Thyroid gland (tissue), 4 donors: ENCODE measurements at places on chromosomes 12 and 14. TPM values are rescaled to one million over a fixed set of nuclear protein-coding genes. Genes with fewer than 3 reads are reported as not detected.

CLEC4E gene
- 10.5 TPM for total RNA-seq

DNA sequence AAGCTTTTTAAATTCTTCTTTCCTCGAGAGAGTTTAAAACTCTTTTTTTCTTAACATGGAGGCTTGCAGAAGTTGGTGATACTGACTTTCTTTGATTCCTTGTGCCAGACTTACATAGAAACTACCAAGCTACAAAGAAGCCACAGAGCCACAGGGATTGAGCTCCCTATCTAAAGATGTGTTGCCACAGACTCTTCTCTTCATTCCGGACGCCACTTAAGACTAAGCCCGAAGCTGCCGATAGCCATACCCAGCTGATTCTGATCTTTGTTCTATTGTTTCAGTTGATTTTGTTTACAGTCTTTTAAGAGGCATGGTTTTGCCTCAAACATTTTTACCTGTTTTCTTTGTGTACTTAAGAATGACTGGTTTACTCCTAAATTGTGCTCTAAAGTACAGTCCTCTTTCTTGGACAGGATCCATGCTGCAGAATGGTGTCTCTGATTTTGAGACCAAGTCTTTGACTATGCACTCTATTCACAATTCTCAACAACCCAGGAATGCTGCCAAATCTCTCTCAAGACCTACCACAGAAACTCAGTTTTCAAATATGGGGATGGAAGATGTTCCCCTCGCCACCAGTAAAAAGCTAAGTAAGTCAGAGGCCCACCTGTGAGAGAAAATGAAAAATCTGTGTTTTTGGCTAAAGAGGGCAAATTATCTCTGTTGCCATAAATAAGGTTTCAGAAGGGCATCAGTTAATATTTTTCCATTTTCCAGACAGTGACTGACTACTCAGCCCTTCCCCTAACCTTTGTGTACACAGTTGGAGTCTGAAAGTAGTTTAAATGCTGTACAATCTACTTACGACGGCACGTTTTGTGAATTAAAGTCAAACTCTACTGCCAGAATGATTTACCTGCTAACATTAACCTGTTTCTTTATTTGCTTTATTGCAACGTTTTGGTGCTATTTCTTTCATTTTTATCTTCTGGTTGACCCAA is 42.1 kb upstream of the KCNH3 start:
- H3K36me3 ChIP-seq = no peaks in the 10 kb centered on the region
- H3K27ac ChIP-seq = no peak overlapping the region
- H3K4me3 ChIP-seq = no peak overlapping the region
- H3K4me1 ChIP-seq = peaks cover 10% of the 10 kb centered on the region

DNA sequence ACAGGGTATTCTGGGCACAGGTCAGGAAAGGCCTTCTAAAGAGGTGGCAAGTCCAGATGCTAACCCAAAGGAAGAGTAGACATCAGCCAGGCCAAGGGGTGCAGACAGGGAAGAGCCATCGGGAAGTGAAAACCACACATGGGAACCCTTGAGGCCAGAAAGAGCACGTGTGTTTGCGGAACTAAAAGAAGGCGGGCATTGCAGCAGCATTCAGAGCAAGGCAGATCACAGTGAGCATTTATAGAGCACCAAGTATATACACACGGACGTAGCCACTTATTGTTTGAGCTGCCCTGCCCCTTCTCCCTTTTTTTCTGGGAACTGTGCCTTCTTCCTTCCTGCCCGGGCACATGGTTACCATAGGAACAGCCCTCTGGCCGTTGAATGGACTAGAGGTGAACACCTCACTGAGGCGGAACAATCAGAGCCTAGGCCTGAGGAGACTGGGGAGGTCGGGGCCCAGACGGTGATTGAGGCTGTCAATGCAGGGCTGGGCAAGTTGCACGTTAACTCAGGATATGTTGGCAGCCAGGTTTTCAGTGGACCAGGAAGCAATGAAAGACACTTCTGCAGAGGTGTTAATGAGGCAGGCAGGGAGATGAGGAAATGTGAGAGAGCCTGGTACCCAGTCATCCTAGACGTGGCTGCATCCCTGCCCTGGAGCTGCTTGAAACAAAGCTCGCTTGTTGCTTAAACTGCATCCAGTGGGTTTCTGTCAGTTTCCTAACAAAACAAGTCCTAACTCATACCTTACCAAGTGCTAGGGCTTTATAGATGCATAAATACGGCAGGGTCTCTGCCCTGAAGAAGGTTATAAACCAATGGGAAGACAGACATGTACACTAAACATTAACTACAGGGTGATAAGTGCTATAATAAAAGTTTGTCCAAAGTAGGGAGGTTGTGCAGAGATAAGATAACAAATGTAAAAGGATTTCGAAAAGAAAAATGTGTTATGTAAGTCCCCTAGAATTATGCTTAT is 34.2 kb downstream of the MOAP1 start:
- no peaks in the 10 kb centered on the region for H3K27me3 ChIP-seq
- no peaks in the 10 kb centered on the region for H3K36me3 ChIP-seq
- no peak overlapping the region for H3K4me3 ChIP-seq
- H3K27ac ChIP-seq = no peak overlapping the region

PTPRB gene
- total RNA-seq = 32.2 TPM

- DNase-seq = no peak
- no peaks in the 10 kb centered on the region for H3K36me3 ChIP-seq
- no peaks in the 10 kb centered on the region for H3K27me3 ChIP-seq
- no peak overlapping the region for H3K4me3 ChIP-seq
Measured at GRCh38 chr12:82583756-82584155, 103.0 kb upstream of the TMTC2 start.

TOMM20L gene
- total RNA-seq = not detected

DNA sequence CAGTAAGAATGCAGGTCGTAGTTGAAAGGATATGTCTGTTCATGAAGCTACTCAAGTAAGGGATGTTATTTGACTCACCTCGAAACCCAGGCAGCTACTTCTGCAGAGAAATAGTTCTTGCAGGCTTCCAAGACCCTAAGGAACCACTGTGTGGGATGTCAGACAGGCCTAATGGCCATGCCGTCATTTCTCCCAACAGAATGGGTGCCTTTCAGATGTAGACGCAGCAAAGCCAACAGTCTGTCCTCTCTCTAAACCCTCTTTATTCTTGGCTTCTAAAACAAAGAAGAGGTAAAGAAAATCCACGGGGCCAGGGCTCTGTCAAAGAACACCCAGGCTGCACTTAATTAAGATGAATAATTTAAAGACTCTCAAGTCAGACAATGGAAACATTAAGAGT is 19.0 kb upstream of the ACTN1 start:
- H3K36me3 ChIP-seq = no peaks in the 10 kb centered on the region
- no peak for DNase-seq
- no peak overlapping the region for H3K27ac ChIP-seq
- no peak overlapping the region for H3K4me3 ChIP-seq
- no peaks in the 10 kb centered on the region for H3K4me1 ChIP-seq

- H3K4me3 ChIP-seq = no peak overlapping the region
- peak overlapping the region; percentile 71 for H3K27ac ChIP-seq
- no peaks in the 10 kb centered on the region for H3K4me1 ChIP-seq
- H3K36me3 ChIP-seq = no peaks in the 10 kb centered on the region
- peak; percentile 66 for DNase-seq
Measured at GRCh38 chr12:124626971-124627411, 59.6 kb upstream of the NCOR2 start.

TMPRSS12 gene
- total RNA-seq = 0.45 TPM

- H3K27ac ChIP-seq = peak overlapping the region; percentile 19
- H3K36me3 ChIP-seq = no peaks in the 10 kb centered on the region
- H3K4me3 ChIP-seq = no peak overlapping the region
Measured at GRCh38 chr14:55451398-55451797, 11.0 kb upstream of the TBPL2 start.

DNA sequence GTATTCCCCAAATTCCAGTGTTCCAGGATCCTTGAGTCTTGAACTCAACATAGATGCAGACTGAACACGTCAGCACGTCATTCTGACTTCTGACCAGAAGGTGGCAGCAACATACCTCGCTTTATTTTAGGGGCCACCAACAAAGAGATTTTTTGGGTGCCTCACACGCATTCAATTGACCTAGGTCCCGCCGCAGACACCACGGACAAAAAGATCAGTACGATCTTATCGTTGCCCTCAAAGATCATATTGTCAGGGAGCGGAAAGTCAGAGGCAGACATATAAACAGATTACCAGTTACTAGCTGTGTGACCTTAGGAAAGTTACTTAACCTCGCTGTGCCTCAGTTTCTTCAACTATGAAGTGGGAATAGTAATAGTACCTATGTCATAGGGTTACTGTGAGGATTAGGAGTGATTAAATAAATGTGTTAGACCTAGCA is 6.5 kb upstream of the PRPH start:
- peak; percentile 48 for DNase-seq
- H3K27ac ChIP-seq = no peak overlapping the region
- H3K4me1 ChIP-seq = no peaks in the 10 kb centered on the region
- H3K27me3 ChIP-seq = no peaks in the 10 kb centered on the region

ITGB7 gene
- 3.2 TPM for total RNA-seq

DNA sequence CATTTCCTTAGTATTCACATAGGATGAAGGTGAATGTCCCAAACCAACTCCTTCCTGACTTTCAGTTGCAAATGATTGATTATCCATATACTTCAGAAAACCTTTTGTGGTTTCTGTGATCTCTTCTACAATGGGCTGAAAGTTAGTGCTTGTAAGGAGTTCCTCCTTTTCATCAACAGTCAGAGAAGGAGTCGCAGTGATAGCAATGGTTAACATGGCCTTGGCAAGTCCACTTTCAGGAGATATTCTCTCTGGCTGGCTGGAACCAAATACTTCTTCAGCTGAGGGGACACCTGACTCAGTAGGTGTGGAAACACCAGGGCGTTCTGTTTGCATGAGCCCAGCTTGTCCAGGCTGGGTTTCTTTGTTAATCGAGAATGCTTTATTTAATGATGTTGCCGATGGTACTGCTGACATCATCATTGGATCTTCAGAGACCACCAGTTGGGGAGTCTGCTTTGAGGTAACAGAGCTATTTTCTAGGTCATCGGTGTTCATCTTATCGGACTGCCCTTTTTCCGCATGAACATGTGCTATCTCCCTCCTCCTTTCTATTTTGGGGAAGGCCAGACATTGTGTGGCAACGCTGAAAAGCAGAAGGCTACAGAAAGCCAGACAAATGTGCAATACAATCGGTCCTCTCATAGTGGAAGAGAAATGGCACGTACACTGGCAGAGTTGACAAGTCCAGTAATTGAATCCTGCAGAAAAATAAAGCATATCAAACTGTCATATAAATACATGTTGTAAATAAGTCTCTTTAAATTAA is 13.1 kb downstream of the ARMH4 start:
- H3K27ac ChIP-seq = no peak overlapping the region
- H3K36me3 ChIP-seq = no peaks in the 10 kb centered on the region
- no peak for DNase-seq
- no peaks in the 10 kb centered on the region for H3K4me1 ChIP-seq
- H3K27me3 ChIP-seq = no peaks in the 10 kb centered on the region

DNA sequence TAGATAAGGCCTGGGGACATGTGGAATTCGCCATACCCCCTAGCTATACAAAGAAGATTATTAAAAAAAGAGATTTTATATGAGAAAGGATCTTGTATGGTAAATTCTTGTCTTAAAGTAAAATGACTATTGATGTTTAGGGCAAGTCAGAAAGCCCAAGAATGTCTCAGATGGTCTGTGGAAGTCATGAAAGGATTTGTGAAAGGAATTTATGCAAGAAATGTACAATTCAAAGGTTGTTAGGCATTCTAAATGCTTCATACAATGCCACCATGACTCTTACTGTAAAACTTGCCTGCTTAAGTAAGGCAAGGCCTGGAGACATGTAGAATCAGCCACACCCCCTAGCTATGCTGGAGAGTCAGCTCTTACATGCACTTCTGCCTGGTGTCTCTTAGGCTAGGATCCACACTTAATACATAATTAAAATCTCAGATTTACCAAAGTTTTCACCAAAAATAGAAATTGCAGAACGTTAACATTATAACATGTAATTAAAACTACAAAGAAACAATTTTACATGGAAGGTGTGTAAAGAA is 8.9 kb upstream of the ETNK1 start:
- no peaks in the 10 kb centered on the region for H3K4me1 ChIP-seq
- no peak overlapping the region for H3K4me3 ChIP-seq
- H3K27me3 ChIP-seq = no peaks in the 10 kb centered on the region
- H3K36me3 ChIP-seq = no peaks in the 10 kb centered on the region
- H3K27ac ChIP-seq = no peak overlapping the region

GRCh38 chr12:56333197-56333678 is 562 bp downstream of the PAN2 start:
- peak overlapping the region; percentile 96 for H3K27ac ChIP-seq
- H3K4me1 ChIP-seq = peaks cover 8% of the 10 kb centered on the region
- no peaks in the 10 kb centered on the region for H3K27me3 ChIP-seq
- no peaks in the 10 kb centered on the region for H3K36me3 ChIP-seq
- peak overlapping the region; percentile 76 for H3K4me3 ChIP-seq

DNA sequence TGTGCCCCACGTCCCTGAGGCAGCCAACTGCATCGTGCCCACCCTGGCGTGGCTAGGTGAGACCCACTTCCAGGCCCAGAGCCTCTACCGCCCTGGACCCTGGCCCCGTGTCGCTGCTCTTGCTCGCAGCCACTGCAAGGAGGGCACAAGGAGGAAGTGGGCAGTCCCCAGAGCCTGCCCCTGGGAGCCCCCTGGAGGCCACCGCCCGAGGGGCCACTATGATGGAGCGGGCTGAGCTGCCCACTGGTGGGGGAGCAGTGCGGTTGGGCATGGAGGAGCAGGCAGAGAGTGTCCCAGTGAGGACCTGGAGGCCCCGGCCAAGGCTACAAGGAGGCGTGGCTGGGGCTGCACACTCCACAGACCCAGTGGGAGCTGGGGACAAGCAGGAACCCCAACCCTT is 323.6 kb downstream of the PCNX1 start:
- no peaks in the 10 kb centered on the region for H3K36me3 ChIP-seq
- H3K27me3 ChIP-seq = no peaks in the 10 kb centered on the region
- DNase-seq = no peak

HSP90B1 gene
- 1,103 TPM for total RNA-seq

- no peak overlapping the region for H3K4me3 ChIP-seq
- DNase-seq = no peak
- peaks cover 31% of the 10 kb centered on the region for H3K4me1 ChIP-seq
- H3K27me3 ChIP-seq = no peaks in the 10 kb centered on the region
- H3K36me3 ChIP-seq = peaks cover 9% of the 10 kb centered on the region
Measured at GRCh38 chr12:122363782-122364181, 58.7 kb downstream of the CLIP1 start.
